ENCODE measurements at places on chromosomes 7 and 10.

- DNase-seq = no peak
These were observed 211.3 kb downstream of the GRID1 start for GRCh38 chr10:86155054-86155921.

DNA sequence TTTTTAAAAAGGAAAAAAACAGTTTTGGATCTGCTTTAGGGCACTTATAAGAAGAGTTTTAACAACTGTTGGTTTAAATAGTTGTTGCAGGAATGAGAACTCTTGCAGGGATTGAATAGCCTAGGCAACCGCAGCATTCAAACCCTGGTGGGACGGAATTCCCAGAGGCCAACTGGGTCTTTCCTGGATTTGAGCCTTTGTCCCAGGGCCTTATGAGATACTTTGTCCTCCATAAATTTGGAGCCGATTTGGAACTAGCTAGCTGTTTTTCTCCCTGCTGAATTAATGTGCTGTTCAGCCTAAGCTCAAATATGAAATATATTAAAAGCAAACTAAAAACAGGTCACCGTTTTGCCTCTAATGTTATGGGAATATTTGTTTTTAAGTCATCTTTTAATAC lies 109.6 kb downstream of the LRMDA start:
- no peak for DNase-seq

DNA sequence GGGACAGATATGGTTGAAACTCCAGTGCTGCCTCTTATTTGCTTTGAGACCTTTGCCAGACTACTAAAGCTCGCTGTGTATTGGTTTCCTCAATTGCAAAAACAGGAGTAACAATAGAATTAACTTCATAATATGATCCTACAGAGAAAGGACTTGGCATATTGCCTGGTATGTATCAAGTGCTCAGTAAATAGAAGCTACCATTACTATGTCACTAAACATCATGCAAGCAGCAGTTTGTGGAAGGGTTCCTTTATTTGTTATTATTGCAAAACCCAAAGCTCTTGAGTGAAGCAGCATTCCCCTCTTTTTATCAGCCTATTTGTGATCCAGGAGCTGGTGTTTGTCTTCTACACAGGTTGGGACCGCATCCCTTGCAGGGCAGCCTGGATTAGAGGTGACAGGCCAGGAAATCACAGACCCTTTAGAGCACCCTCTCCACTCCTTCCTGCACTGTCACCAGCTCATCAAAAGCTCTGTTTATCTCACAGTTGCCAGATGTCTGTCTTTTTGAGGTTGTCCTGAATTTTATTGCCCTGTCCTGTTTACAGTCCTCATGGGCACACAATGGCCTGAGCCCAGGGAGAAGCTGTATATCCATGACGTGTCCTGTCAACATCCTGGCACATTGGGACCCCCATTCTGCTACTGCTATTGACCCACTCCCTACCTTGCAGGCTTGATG lies 121.5 kb downstream of the SNX10 start:
- peak; percentile 85 for DNase-seq

DNA sequence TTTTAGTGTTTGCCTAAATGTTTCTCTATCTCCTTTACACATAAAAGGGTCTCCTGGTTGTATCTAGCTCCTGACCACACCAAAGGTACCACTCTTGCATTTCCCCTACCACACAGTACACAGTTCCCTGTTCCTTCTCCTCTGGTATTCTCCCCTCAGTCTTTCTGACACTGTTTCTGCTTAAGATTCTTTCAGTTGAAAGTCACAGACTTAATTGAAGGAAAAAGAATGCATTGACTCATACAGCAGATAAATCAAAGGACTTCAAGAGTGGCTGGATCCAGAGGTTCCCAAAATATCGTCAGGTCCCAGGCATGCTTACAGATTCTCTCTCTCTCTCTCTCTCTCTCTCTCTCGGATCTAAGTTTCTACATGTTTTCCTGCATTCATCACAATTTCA lies 185.6 kb upstream of the LRGUK start:
- no peak for DNase-seq

DNA sequence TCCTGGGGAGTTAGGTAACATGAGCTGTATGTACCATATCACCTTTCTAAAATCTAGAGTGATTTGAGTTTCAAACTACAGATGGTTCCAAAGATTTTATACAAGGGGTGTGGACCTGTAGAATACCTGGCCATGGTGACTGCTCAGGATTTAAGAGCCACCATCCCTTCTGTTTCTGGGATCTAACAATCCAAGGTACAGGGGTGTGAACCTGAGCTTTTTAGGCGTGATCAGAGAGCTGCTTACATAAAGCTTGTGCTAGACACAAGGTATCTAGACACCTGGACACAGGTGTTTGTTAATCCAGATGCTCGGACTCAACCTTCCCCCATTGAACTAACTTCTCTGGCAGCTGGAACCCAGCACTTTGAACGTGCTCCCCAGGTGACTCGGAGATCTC lies 516.4 kb downstream of the RPS24 start:
- DNase-seq = no peak

- no peak for DNase-seq
These were observed 379.5 kb downstream of the THSD7A start for GRCh38 chr7:11452476-11452875.

- no peak for DNase-seq
These were observed 96.2 kb downstream of the ADD3 start for GRCh38 chr10:110103921-110104461.

DNA sequence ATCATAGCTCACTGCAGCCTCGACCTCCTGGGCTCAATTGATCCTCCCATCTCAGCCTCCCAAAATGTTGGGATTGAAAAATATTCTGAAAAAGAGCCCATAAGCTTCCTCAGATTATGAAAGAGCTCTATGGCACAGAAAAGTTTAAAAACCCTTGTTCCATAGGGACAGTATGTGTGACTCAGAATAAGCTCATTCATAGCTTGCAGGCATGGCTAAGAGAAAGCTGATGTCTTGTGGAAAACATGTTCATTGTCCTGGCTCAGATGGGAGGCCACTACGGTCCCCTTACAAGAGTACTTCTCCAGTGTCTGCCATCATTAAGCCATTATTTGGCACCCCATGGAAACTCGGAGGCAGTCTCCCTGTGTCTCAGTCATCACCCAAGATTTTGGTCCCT lies 64.0 kb downstream of the CCDC3 start:
- DNase-seq = no peak

DNA sequence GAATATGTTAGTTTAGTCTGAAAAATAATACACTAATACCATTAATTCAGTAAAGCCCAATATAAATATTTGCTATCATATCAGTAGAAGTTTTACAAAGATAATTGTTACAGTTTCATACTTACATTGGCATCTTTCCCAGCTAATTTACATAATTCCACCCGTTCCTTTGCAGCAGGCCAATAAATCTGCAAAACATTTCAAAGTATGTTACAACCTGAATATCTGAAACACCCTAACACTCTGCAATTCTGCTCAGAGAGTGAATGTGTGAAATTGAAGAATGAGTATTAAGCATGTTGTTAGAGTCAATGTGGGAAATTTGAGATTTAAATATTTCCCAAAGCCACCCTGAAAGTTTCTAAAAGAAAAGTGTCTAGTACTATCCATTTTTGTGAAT lies 105.5 kb downstream of the SEMA3D start:
- DNase-seq = no peak

DNA sequence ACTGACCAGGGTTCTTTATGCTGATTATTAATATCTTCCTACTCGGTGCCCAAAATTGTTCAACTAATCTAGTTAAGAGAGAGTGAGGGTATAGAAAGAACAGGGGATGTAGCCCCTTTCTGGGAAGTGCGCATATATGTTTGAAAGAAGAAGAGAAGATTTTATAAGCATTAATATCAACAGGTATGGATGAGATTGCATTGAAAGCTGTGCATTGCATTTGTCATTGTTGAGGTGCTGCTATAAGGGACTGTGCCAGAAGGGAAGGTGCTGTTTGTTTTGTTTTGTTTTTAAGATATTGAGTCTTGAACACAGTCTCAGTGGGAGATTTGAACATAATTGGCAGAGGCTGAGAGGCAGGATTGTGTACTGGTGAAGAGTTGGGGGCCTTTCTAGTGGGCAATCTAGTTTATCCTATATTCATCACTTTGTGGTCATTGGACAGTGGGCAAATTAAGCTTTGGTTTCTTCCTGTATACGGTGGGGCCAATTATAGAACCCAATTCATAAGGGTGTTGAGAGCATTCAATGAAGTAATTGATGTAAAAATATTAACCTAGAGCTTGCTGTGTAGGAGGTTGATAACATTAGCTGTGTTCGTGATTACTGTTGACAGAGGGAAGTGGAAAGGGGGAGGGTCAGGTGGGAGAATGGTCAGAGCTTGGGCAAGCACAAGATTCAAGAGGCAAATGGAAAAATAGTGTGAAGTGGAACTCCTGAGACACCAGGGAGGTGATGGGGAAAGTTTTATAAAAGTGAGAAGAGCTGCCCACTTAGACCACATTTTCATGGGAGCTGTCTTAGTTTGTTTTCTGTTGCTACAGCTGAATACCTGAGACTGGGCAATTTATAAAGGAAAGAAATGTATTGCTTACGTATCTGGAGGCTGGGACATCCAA lies 19.9 kb upstream of the PCGF5 start:
- no peak for DNase-seq

DNA sequence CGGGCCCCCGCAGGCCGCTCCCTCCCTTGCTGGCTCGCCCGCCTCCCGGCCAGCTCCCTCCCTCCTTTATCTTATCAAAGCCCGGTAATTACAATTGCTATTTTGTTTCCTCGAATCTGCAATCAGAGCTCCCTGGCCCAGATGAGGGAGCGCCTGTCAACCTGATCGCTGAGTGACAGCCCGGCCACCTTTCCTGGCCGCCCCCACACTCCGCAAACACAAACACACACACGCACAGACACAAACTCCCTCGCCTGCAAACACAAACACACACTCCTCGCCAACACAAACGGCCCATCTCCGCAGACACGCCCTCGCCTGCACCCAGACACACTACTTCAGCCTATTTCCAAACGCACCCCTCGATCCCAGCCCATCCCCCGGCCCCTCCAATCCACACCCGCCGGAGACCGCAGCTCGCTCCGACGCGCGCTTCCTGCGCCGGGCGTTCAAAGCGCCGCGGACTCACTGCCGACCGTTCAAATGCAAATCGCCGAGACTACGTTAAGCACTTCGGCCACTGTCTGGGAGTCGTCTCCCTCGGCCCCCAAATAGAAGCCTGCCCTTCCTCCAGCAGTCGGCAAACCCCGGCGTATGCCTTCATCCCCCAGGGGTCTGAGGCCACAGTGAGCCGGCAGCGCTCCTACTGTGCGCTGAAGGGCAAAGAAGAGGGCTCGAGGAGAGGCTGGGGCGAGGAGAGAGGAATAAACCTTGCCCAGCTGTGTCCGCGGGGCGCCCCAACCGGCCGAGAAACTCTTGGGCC lies 3.0 kb upstream of the FGF8 start:
- DNase-seq = no peak

DNA sequence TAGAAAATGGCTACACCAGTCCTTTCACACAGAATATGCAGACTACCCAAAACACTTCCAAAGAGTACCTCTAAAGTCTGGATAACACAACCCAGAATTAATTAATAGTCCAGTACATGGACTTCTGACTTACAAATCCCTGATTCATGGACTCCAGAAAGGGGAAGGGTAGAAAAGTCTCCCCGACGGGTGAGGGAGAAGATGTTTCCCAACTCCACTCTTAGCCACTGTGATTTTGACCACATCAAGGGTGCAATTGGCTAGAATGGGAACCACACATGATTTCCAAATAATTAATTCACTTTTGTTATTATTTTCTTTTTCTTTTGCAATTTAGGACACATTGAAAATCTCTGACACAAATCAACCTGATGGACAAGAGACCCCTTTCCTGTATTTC lies 1.4 kb downstream of the TMEM130 start:
- no peak for DNase-seq

DNA sequence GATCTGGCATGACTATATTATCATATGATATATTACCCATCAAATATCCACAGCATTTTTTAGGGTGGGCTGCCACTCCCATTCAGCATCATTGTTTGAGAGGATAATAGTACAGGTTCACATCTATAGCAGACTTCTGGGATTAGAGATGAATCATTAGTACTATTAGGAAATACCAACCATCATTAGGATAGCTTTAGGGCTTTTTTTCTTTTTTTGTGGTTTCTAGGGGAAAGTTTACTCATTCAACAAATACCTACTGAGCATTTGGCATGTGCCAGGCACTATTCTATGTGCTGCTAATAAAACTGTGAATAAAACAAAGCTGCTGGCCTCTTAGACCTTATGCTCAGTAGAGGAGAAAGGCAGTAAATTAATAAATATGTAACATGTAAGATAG lies 40.6 kb downstream of the NHLRC2 start:
- DNase-seq = no peak

DNA sequence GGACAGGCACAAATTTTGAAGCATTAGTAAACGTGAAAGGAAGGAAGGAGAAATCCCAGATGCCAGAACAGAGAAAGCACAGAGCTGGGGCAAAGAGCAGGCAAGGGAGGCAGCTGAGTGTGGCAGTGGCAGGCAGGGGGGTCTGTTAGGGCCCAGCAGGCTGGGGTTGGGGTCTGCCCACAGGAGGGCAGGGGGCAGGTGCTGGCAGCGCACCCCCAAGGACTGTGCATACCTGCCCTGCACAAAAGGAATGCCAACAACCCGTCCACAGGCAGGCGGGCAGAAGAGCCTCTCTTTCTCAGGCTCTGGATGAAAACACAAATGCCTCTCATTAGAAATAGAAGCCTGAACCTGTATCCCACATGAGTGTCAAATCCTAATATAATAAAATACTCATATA lies 552.3 kb downstream of the PTPRN2 start:
- no peak for DNase-seq

DNA sequence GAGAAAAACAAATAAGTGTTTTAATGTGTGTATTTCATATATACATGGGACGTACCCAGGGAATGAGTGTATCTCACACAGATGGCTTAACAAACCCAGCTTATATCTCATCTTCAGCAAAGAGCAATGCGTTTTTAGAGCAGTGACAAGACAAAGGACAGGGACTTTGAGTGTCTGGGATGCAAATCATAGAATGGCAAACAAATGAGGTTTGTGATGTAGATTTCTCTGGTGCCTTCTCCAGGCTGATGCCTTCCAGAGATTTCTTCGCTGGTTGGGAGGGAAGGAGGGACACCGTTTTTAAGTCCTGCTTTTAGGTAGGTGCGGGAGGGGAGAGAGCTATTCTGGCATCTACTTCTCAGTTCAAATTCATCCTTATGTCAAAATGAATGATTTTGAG lies 16.6 kb downstream of the LANCL2 start:
- DNase-seq = no peak

GRCh38 chr7:25624051-25624450 lies 395.8 kb upstream of the NPVF start:
- DNase-seq = no peak

- no peak for DNase-seq
These were observed 2.0 kb downstream of the WDR91 start for GRCh38 chr7:135209225-135209834.

- DNase-seq = no peak
These were observed 57.2 kb upstream of the STRIP2 start for GRCh38 chr7:129376778-129377700.

DNA sequence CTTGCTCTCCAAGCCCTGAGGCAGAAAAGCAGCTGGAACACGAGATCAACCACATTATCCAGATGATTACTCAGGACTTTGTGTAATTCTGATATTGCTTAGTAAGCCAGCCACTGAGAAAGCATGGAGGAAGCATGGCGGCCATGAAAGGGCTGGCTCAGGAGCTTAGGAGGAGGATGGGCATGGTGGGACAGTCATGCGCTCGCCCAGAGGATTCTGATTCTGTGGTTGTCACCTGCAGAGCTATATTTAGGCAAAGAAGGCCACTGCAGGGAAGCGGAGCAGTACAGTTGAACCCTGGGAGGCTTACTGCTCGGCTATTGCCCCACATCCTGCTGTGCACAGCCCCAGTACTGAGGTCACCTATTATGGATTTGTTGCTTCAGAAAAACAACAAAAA lies 128.8 kb upstream of the DNAJB12 start:
- DNase-seq = no peak

All from NCI-H187 (cell line).